ENCODE measurements at places on chromosomes 1 and 21.

GRCh38 chr1:175757381-175758015, 14.1 kb upstream of the TNR start:
- no peak for DNase-seq

GRCh38 chr1:223837206-223837605, 8.5 kb downstream of the TP53BP2 start:
- DNase-seq, result no peak

- no peak for DNase-seq
Measured at GRCh38 chr1:30329263-30329753, 394.1 kb downstream of the MATN1 start.

GRCh38 chr1:20480243-20480944, 5.6 kb downstream of the CAMK2N1 start:
- DNase-seq, result no peak

Measured in NCI-H1436 (cell line).